Breast epithelium (tissue), 4 donors: ENCODE measurements at places on chromosomes 2 and 18.

- no peak for DNase-seq
These were observed 27.9 kb upstream of the CREG2 start for GRCh38 chr2:101415220-101415619.

- no peak for DNase-seq
These were observed 7.5 kb downstream of the RALBP1 start for GRCh38 chr18:9482790-9483189.

DNA sequence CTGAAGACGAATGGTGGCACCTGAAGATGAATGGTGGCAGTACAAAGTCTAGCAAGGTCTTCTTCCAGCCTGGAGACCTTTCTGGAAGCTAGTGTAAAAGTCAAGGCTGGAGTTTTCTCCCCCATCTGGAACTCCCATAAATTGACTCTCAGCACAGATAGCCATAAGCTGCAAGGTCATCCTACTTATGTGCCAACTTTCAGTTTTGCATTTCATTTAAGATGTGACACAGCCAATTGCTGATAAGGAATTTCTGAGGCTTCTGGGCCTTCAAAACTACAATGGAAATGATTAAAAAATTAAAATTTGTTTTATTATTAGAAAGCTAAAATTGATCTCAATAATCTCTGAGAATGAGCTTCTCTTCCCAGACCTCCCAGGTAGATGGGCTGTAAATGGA is 10.2 kb downstream of the XDH start:
- DNase-seq = no peak

DNA sequence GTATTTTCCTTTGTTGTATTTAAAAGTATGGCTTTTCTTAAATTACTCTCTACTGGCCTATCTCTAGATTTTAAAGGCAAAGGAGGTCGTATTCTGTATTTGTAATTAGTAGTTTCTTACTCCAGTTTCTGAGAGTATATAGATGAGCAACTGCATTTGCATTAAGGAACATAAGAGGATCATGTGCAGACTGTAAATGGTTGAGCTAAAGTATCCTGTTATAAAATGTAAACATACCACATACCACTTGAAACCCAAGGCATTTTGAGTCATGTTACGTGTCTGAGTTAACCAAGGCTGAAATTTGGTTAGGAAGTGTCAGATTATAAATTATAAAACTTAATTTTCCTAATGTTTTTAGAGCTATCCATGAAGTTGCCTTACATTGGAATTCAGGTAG is 76.3 kb downstream of the GPD2 start:
- no peak for DNase-seq

GRCh38 chr2:18800240-18800971 is 211.0 kb upstream of the NT5C1B start:
- DNase-seq = no peak

- DNase-seq = no peak
These were observed 16.8 kb upstream of the TMEM131 start for GRCh38 chr2:98012561-98012991.

DNA sequence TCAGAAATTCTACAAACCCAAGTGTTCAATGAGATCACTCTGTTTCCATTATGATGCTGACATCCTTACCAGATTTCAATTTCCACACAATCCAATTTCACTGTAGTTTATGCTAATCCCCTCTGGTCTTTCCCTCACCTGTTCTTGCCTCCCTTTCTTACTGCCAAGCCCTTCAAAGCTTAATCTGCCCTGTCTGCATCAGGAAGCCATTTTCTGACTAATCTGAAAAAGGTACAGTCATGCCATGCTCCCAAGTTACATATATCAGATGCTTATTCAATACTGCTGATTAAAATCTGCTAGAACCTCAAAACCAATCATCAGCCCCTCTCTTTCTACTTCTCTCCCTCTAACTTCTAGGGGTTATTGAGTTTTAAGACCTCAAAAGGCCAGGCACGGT is 8.9 kb downstream of the KRTCAP3 start:
- no peak for DNase-seq

GRCh38 chr2:131801210-131801744 is 273.6 kb downstream of the CCDC74A start:
- no peak for DNase-seq

- DNase-seq = no peak
These were observed 35.9 kb downstream of the B4GALT6 start for GRCh38 chr18:31648458-31648857.

DNA sequence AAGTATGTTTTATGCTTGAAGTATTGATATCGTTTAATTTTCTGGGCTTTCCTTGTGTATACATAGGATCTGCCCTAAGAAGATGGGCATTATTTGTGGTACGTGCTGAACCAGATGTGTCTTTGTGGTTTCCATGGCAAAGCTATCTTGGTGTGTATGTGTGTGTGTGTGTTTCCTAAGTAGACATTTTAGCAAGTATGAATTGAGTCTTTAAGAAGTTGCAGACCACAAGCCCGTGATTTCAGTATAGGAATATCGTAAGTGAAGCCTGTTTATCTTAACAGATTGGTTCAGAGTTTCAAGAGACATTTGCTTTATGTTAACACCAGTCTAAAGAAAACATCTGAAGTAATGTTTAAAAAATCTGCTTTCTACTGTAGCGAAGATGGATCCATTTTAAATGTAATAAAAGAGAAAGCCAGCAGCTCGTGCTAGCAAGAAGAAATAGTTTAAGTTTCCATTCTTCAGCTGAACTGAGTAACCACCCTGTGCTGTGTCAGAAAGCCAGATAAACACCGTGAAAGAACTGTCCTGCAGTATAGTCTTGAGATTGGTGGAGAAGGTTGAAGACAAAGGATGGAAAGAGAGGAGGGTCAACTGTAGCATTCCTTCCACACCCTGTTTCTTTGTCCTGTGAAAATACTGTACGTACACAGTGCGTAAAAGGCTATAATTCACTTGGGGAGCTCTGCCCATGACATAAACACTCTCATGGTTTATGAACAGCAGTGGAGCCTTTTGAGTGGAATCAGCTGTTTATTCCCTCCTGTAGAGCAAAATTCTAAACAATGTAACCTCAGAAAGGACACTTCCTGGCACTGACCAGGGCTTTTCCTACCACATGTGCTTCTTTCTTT is 91.9 kb upstream of the FOSL2 start:
- DNase-seq = no peak

GRCh38 chr2:195122653-195123052 is 534.4 kb upstream of the SLC39A10 start:
- no peak for DNase-seq

- DNase-seq = no peak
These were observed 543.6 kb upstream of the NRP2 start for GRCh38 chr2:205138735-205139134.

DNA sequence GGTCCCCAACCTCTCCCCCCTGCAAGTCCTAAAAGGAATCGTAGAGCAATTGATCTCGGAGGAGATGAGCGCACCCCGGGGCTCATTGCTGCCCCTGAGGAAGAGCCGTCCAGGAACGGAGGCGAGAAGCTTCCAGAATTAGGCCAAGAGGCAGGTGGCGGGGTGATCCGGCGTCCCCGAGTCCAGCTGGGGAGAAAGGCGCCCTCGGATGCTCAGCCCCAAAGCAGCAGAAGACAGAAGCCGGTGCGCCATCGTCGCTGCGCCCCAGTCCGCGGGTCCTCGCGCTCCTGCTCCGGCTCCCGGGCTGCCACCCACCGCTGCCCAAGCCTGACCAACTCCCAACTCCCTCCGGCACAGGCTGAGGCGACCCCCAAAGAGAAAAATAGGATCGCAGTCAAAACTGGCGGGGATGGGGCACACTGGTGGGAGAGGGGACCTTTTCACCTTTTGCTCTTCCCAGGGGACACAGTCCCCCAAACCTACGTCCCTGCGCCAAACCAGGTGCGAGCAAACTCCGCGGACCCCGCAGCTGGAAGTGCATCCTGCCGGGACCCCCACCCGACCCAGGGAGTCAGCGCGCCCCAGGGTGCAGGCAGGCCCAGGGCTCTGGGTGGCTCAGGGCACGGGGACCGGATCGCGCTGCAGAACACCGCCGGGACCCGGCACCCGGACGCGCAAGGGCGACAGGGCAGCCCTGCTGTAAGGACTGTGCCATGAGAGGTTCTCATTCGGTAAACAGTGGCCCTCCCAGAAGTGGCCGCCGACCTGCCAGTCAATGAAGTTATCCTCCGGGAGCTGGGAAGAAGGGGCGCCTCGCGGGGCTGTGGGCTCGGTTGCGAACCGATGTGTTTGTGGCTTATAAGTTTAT is 8.4 kb upstream of the MEIS1 start:
- DNase-seq = no peak

DNA sequence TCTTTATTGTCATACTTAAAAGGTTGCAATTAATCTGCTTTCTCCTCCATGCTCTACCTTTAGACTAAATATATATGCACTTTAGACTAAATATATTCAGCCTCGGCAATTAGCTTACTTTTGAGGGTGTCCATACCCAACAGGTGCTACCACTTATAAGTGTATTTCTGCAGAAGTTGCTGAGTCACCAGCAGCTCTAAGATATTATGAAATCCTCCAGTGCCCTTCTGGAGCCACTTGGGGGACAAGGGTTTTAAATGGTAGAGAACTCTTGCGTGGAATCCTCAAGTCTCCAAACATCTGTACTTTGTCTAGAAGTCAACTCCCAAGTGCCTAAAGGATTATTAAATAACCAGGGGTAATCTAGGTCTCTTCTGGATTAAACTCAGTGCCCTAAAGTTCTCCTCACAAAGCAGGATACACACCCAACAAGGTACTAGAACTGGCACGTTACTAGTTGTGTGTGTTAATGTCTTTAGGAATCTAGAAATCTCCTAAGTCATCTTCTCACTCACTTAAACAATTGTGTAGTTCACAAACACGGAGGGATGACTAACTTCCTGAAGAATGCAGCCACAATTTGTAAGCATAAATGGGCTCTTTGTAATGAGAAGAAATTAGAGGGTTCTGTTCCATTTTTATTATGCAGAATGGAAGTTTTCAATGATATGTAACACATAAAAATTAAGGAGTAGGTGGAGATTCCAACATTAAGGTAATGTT is 159.7 kb downstream of the CD226 start:
- DNase-seq = no peak

GRCh38 chr2:29239209-29239960 is 124.2 kb downstream of the CLIP4 start:
- no peak for DNase-seq

- no peak for DNase-seq
These were observed 17.3 kb upstream of the CNDP2 start for GRCh38 chr18:74478880-74479279.
